ENCODE measurements at places on chromosomes 2 and 18.

- DNase-seq = no peak
Measured at GRCh38 chr2:210503725-210504191, 27.2 kb upstream of the LANCL1 start.

- no peak for DNase-seq
Measured at GRCh38 chr2:14702258-14702657, 69.7 kb downstream of the LRATD1 start.

DNA sequence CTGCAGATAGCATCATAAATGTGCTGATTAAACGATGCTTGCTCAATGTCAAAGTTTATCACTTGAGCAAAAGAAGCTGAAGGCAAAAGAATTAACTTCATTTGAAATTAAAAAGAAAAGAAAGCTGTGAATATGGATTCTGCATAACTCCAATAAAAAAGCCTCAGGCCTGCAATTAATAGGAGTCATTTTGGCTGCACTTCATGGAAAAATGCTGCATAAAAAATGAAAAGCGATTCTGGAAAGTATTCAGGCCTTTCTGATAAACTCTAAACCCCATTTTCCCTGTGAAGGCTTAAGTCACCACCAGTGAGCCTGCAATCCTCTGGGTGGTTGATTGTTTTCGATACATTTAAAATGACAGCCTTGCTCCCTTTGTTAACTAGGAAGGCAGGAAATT, 1793.4 kb downstream of the SUCLG1 start:
- DNase-seq = no peak

DNA sequence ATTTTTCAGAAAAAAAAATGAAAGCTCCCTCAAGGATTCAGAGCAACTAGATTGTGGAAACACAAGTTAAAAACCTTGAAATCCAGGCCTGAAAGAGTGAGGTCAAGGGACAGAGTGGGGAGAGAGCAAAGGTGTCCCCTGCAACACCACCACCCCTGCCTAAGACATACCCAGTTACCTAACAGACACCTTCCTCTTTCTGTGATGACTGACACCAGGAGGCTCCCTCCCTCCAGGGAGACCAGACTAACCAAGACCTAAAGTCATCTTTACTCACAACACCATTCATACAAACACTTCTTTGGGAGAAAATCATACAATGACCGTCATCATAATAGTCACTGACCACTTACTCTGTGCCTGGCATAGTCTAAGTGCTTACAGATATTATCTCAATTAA, 151.8 kb upstream of the NABP1 start:
- DNase-seq = no peak

GRCh38 chr2:145811276-145812164, 1291.6 kb upstream of the ZEB2 start:
- DNase-seq = no peak

- no peak for DNase-seq
Measured at GRCh38 chr2:120315367-120316033, 30.4 kb upstream of the INHBB start.

DNA sequence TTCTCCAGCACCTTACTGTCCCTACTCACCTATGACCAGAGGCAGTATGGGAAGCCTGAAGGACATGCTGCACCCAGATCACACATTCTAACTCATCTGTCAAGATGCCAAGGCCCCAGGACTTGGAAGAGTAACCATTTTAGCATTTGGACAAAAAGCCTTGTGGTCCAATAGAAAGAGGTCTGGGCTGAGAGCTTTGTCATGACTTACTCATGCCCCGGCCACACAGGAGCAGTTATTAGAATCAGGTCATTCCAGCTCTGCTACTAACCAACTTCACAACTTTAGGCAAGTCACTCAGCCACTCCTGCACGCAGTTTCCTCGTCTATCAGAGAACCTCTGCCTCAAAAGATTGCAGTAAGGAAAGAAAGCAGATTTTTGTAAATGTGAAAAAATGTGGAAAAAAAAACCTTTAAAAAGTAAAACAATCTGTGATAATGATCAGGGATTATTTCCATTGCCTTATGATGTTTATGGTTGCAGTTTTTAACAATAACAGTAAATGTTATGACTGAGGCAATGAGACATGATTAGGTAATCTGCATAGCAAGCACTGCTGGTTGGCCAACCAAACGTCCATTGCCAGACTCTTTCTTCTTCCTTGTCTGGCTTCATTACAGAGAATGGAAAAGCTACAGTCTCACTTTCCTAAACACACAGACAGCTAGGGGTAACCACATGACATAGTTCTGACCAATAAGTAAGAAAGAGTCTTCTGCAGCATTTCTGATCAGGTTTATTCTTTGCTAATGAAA, 255.4 kb upstream of the CHAC2 start:
- no peak for DNase-seq

GRCh38 chr2:28389399-28390240, 3.0 kb upstream of the FOSL2 start:
- DNase-seq = no peak

DNA sequence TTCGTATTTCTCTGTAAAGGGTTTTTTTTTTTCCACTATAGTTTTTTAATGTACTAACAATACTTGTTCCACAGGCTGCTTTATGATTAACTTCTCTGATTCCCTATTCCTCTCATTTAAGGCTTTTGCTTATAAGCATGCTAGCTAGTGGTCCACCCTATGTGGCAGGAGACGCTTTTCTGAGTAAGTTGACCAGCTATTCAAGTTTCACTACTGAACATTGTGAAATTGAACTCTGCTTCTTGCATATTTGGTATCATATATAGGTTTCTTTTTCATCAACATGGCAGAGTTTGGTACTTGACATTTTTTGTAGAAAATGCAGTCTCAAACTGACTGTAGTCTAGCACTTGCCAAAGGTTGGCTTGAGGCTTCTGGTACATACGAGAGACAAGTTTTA, 74.2 kb downstream of the OTX1 start:
- no peak for DNase-seq

GRCh38 chr2:231399853-231400680, 4.6 kb downstream of the B3GNT7 start:
- no peak for DNase-seq

DNA sequence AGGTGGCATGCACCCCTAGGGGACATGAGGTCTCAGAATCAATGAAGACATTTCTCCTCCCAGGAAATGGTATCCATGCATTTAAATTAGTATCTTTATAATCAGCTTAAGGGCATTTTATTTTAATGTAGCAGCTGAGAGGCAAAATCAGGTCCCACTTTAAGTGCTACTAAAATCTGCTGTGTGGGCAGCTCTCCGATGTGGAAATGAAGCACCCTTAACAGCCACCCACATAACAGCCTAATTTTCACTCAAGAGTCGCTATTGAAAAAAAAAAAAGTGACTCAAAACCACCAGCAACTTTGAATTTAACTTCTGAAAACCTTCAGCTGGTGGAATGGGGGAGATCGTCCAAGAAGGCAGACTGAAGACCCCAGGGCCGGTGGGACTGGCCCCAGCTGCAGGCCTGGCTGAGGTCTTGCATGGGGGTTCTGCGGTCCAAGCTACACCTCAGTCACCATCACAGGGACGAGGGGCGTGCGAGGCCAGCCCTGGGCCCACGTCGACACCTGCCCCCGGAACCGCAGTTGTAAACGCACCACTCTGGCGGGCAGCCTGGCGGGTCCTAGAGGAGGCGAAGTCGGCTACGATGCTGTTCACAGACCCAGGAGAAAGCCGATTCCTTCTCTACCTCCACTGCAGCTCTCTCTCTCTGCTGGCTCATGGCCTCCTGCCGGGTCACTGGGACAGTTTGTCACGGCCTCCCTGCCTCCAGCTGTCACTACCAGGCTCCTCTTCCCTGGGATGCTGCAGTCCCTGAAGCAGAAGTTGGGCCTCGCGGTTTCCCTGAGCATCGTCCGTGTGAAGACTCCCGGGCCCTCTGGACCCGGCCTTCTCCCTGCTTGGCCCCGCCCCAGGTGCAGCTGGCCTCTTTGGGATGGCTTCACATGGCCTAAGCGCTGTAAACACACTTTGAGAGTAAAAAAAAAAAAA, 111.9 kb downstream of the KCNF1 start:
- no peak for DNase-seq

GRCh38 chr18:2420367-2420766, 150.9 kb downstream of the METTL4 start:
- no peak for DNase-seq

DNA sequence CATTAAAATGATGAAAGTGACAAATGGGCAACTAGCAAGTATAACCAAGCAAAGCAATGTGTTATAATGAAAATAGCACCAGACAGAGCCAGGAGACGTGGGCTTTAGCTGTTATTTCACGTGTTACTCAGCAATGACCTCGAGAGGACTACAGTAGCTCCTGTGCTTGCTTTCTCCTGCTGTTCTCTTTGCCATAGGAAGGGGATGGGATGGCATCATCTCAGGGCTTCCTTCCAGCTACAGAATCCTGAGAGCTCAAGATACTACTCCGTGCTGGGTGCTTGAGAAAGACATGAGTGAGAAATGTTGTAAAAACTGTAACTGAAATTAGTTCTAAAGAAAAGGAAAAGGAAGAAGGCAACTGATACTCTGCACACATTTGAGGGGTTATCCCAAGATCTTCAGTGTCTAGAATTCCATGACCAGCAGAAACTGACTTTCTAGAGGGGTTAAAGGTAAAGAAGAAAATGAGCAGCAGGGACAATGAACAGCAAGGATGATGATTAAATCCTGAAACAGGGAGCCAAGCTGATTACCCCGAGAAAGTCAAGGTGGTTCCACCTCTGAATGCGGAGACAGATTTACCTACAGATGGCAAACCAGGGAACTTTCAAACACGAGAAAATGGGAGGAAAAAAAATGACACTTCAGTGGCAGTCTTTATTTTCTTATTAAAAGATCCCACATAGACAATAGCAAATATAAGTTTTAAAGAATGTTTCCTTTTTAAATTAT, 33.4 kb downstream of the GAREM1 start:
- no peak for DNase-seq

DNA sequence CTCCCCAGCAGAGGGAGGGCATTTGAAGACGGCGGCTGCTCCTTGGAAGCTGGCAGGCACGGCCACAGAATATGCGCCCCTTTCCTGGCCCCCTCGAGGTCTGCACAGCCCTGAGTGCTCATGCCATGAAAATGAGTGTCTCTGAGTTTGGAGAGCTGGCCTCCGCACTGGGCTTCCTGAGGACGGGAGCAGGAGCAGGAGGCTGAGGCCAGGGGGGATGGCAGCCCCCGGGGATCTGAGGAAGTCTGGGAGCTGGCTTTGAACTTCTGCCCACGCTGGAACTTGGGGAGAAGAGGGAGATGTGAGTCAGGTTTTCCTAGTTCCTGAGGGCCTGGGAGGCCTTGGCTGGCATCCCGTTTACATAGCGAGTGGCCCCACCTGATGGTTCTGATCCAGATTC, 47.0 kb downstream of the RRM2 start:
- no peak for DNase-seq

DNA sequence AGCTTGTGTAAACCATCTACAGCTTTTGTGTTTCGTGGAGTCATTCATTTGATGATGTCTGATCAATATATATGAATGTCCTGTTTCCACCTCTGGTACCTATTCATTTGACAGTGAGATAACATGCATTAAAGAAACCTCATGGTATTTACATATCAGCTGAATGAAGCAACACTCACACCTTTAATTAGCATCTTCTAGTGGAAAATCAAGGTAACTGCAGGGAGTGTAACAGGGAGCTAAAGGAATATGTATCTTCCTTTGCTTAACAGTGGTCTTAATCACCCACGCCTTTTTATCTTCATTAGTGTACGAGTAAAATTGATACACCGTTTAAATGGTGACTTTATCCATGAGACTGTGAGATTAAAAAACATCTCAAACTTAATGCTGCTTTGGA, 15.6 kb downstream of the SLC39A10 start:
- no peak for DNase-seq

GRCh38 chr2:111044066-111044465, 76.6 kb upstream of the BCL2L11 start:
- DNase-seq = no peak

- DNase-seq = no peak
Measured at GRCh38 chr2:131093696-131094462, 619 bp upstream of the FAM168B start.

- DNase-seq = no peak
Measured at GRCh38 chr18:65749841-65750240, 971 bp upstream of the CDH7 start.

- DNase-seq = no peak
Measured at GRCh38 chr2:216497382-216498069, 1.1 kb upstream of the RPL37A start.

- DNase-seq = no peak
Measured at GRCh38 chr18:77299706-77300105, 50.1 kb downstream of the GALR1 start.

DNA sequence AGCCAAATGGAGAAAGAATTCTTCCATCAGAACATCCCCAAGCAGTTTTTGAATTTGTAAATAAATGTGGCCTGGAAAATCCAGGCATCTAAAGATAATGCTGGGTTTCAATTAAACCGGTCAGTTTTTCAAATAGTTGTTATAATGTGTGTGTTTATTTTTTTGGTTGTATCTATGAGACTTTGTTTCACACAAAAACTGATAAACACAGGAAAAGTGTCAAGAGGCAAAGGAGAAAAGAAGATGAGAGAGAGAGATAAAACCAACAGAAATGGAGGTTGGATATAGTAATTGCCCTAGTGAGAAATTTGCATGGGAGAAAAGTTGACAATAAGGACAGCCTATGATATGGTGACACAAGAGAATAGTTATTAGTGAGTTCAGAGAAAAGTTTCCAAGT, 68.3 kb downstream of the KIAA1328 start:
- DNase-seq = no peak

- peak; percentile 56 for DNase-seq
Measured at GRCh38 chr2:130336877-130337734, 5.6 kb upstream of the IMP4 start.

GRCh38 chr18:50334546-50335152, 40.2 kb upstream of the SKA1 start:
- no peak for DNase-seq

DNA sequence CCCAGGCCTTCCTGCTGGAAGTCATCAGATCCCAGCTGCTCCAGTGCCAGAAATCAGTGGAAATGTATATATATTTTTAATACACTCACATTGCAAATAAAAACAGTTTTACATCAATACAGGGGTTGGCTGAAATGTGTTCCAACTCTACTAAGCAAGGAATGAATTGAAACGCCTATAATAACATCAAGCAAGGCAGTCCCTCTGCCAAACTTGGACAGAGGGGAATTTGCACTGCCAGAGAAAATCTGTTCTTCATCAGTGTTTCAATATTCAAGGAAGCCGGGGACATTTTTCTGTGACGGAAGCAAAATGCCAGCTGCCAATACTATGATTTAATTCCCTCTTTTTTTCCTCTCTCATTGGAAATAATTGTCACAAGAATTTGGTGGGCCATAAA, 335.3 kb downstream of the TNS1 start:
- no peak for DNase-seq

DNA sequence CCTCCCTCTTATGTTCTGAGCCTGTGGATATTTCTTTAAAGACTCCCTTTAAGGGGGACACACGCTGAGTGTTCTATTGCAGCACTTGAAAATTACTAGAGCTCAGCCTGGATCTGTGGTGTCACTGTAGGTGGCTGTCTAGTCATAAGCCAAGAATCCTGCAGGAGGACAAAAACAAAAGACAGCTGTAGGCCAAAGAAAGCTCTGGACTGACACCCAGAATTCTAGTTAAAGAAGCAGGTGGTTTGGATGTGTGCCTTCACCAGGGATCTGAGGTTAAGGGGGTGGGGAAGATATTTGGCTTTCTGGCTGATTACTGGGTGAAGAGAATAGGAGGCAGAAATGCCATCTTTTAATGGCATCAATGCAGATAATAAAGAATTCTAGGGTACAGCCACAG, 842.5 kb upstream of the NXPH2 start:
- DNase-seq = no peak

- DNase-seq = no peak
Measured at GRCh38 chr2:74645344-74645743, 2.8 kb downstream of the M1AP start.

GRCh38 chr2:83879127-83879526, 580.0 kb downstream of the SUCLG1 start:
- no peak for DNase-seq

Measured in CD4-positive, alpha-beta T cell treated with Interleukin-10 for 1 hour (primary cell).